ENCODE measurements at places on chromosomes 2 and 18.
A peak's percentile ranks its signal among the peaks of the same experiment; 100 is the strongest.

- no peak for DNase-seq
Observed at GRCh38 chr18:43571078-43571689, 293.9 kb upstream of the SYT4 start.

DNA sequence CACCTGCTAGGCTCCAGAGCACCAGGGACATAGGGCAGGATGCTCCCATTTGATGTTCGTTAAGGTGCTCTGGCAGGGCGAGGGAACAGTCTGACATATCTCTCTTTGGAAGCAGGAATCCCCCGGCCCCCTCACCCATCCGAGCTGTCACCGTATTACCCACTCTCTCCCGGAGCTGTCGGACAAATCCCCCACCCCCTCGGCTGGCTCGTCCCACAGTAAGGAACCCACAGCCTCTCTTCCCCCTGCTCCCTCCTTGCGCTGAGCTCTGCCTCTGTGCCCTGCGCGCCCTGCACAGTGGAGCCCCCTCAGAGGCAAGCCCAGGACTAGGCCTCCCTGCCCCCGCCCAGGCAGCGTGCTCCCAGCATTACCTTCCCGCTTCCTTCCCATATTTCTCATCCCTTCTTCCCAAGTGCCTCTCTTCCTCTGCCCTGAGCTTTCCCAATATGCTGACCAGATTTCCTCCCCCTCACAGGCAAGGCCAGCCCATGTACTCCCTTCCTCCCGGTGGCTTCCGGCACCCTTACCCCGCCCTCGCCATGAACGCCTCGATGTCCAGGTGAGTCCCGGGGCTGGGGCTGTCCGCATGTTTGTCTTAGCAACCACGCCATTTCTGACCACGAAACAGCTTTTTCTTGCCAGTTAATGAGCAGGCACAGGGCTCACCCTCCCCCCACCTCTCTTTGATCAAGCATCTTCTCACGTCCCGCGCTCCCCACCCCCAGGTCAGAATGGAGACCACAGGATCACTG, 23.8 kb downstream of the TGOLN2 start:
- no peak for DNase-seq

DNA sequence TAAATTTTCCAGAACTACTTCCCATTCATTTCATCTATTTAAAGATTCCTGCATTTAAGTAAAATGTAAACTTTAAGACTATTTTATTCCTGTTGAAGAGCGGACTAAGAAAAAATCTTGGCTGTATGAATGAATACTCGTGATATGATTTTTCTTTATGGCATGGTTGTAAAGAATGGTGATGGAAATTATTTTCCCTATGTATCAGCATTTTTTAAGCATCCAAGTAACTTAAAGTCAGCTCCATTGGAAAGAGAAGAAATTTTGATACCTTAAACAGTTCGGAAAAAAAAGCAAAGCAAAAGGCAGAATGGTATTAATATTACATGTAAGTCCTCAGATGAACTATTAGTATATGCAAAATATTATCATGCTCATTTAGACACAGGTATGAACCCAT, 58.9 kb downstream of the VWC2L start:
- no peak for DNase-seq

DNA sequence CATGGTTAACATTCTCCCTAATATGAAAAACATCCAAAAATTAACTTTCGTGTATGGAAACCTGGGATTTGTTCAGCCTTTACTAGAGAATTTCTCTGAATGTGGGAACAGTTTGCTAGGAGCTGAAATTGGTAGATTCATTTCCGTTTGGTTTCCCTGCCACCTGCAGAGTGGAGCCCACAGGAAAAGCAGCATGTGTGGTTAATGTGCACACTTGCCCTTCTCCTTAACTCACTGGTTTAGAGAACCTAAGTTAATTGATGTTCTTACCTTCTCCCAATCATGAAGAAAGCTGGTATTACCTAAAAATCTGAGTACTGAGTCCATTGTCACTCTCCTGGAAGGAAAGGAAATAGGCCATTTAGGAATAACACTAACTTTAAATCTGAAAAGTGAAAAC, 37.6 kb upstream of the ASXL3 start:
- DNase-seq = no peak

DNA sequence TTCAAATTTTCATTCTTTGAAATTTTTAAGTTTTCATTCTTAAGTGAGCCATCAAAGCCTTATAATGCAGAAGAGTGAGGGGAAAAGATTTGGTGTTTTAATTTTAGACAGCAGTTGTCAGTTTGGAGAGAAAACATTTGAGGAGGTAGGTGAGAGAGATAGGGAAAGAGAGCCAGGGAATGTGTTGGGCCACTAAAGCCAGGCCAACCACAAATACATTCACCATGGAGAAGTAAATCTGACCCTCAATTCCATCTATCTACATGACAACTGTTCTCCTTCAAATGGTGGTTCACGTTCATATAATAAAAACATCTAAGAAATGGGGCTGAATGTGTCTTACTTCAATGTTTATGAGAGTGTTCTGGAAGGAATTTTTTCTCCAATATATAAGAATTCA, 553.0 kb upstream of the SYT4 start:
- no peak for DNase-seq

DNA sequence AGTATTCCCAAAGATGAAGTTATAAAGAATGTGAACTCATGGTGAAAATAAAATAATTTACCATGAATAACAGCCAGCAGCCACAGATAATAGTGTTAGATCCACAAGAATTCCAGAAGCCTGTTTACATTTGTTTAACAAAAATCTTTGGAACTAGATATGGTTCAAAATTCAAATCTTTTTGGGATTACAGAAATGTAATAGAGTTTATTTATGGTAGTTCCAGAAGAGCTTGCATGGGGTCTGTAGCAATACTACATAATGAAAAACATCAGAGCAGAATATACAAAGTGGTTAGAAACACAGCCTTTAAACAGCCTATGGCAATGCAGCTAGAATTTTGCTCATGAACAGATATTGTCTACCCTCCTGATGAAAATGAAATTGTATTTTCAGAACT, 179.1 kb downstream of the RDH14 start:
- no peak for DNase-seq

- no peak for DNase-seq
Observed at GRCh38 chr18:911486-911885, 6.8 kb downstream of the ADCYAP1 start.

- no peak for DNase-seq
Observed at GRCh38 chr2:150732064-150732463, 244.6 kb upstream of the RND3 start.

GRCh38 chr2:79861059-79861374, 348.2 kb downstream of the CTNNA2 start:
- no peak for DNase-seq

DNA sequence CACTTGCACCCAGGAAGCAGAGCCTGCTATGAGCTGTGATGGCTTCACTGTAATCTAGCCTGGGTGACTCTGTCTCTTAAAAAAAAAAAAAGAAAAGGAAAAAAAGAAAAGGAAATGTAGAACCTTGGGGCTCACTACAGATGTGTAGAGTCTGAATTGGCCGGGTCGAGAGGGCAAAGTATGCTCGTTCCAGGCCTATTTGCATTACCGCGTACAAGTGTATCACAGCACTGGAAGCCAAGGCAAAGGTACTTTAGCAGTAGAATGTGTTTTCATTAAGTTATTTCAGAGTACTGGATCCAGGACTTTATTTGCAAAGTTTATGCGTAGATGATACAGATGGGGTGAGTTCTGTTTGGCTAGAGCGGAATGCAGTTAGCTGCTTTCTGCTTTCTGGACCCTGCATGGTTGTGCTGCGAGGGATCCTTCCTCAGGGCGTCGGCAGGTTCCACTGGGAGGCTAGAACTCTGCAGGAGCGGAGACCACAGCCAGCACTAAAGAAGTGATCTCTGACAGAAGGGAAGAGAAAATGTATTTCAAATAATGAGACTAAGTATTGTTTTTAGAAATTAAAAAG, 51.8 kb downstream of the LDLRAD4 start:
- no peak for DNase-seq

- DNase-seq = no peak
Observed at GRCh38 chr18:61991201-61991600, 98.4 kb upstream of the RNF152 start.

GRCh38 chr18:40752316-40752715, 1202.7 kb upstream of the PIK3C3 start:
- DNase-seq = no peak

GRCh38 chr2:105373895-105374401, 24.9 kb downstream of the FHL2 start:
- no peak for DNase-seq

- DNase-seq = no peak
Observed at GRCh38 chr18:54859667-54860421, 31.6 kb downstream of the RAB27B start.

DNA sequence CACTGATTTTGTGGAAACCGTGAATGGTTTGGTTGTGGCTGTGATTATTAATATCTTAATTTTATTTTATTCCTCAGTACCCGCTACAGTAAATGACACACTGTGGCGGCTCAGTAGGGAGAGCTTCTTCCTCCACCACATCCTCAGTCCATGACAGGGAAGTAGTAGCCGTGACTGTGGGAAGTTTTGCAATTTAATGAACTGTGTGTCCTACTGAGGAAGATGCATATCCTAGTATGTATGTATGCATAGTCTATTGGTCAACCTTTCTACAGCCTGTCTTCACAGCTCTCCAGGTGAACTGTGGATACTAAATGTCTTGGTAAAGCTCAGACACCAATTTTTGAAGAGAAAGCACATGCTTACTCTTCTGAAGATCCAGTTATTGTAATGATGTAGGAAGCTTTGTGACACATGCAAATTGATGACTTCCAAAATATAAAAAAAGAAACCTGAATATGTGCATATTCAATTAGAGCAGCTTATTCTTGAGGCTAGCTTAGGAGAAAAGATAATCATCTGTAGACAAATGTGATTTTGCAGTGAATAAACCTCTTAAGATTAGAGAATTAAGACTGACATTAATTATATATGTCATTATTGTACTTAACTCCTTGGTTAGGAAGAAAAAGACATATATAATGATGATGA, 384.3 kb upstream of the CNTNAP5 start:
- DNase-seq = no peak

DNA sequence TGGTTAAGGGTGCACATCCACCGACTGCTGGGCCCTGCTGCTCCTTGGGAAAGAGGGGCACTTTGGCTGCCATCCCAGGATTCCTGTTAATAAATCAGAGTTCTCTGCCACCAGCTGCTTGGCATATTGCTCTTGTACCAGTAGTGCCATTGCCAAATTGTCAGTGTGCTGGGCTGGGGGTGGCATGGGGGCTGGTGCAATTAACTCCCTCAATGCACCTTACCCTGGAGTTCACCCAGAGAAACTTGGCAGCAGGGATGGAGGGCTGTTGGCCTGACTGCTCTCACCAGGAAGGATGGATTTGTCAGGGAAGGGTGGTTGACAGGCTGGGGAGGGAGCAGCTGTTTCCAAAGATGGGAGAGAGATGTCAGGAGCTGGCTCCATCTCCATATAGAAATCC, 94.6 kb upstream of the SKOR2 start:
- no peak for DNase-seq

GRCh38 chr2:100544911-100545596, 17.7 kb upstream of the PDCL3 start:
- DNase-seq = no peak

DNA sequence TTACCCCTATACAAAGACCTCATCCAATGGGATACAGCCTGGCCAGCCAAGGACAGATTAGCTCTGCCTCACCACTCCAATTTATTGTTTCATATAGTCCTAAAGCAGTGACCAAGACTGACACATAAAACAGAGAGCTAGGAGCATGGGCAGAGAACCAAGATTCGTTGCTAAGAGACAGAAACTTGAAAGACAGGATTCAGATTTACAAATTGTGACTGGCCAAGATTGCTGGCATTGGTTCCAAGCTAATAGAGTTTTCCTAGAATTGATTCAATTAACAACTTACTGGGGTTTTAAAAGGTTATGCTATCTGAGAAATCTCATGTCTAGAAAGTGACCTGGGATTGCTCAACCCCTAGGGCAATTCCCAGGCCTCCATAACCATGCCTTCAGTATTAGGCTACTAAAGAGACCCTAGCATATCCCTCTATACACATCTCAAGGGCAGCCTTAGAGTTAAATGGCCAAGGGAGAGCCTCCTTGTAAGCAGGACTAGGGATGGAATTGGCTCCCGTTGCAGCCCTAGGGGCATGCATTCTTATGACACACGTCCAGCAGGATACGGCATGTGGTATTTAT, 75.6 kb downstream of the ICOS start:
- no peak for DNase-seq

GRCh38 chr18:14912967-14913366, 165.0 kb downstream of the ANKRD30B start:
- DNase-seq = no peak

- DNase-seq = no peak
Observed at GRCh38 chr2:170813611-170814532, 2.8 kb upstream of the GAD1 start.

DNA sequence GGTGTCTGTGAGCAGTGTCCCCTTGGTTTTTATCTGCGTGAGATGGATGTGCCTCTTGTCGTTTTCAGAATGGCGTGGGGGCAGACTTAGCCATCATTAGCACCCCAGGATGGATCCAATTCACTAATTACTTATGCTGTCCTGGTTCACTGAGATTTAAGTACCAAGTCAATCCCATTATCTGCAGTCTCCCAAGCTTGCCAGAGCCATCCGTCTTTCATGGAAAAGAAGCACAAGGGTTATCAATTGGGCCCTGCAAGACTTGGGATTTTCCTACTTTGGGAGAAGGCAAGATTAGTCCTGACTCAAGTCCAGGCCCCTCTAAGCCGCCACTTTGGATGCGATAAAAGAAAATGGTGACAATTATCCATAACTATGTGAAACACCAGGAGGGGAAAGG, 404.0 kb downstream of the TMEM182 start:
- DNase-seq = no peak

GRCh38 chr2:134648586-134648985, 70.2 kb downstream of the TMEM163 start:
- no peak for DNase-seq

- no peak for DNase-seq
Observed at GRCh38 chr2:127096718-127097470, 10.1 kb downstream of the BIN1 start.

GRCh38 chr2:127592761-127593227, 53.2 kb upstream of the GPR17 start:
- DNase-seq = no peak

GRCh38 chr2:181970160-181970794, 15.4 kb upstream of the PPP1R1C start:
- no peak for DNase-seq

DNA sequence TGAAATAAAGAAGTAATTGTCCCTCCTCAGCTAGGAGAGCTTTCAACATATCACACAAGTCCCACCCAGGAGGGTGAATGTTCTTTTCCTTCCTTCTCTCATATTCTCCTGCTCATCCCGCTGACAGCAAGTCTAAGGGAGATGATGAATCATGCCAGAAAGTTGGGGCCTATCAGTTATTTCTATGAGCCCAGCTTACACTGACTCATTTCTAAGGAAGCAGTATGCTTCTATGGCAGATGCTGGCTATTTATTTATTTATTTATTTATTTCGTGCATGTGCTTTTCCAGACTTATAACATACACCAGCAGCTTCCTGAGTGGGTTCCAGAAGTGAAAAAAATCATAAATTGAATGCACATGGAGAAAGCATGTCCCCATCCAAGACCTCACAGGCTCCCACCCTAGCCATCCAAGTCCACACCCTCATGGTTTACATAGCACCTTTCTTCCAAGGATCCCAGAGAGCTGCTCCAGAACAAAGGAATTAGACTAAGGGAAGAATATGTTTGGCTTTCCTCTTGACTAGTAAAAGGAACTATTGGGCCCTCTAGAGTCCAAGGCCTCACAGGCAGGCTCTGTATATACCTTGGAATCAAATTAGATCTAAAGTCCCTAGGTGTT, 1074.2 kb upstream of the ZEB2 start:
- no peak for DNase-seq

GRCh38 chr2:224565452-224566035, 19.6 kb downstream of the CUL3 start:
- DNase-seq = no peak

- peak; percentile 44 for DNase-seq
Observed at GRCh38 chr2:25161055-25161781, 7.2 kb downstream of the POMC start.

Measured in nucleus accumbens (tissue), 56 donors.